Ammon's horn (tissue), 1 donor: ENCODE measurements at places on chromosomes 16 and 17.
A peak's percentile ranks its signal among the peaks of the same experiment; 100 is the strongest.

GRCh38 chr16:74448990-74449389, 27.7 kb upstream of the CLEC18B start:
- peak; percentile 42 for DNase-seq

GRCh38 chr17:13584701-13585080, 17.0 kb downstream of the HS3ST3A1 start:
- no peak for DNase-seq

- DNase-seq: no peak
These were observed 26.0 kb downstream of the TRIM25 start for GRCh38 chr17:56887552-56888467.

GRCh38 chr16:27230562-27231001, 27.3 kb downstream of the KDM8 start:
- no peak for DNase-seq

DNA sequence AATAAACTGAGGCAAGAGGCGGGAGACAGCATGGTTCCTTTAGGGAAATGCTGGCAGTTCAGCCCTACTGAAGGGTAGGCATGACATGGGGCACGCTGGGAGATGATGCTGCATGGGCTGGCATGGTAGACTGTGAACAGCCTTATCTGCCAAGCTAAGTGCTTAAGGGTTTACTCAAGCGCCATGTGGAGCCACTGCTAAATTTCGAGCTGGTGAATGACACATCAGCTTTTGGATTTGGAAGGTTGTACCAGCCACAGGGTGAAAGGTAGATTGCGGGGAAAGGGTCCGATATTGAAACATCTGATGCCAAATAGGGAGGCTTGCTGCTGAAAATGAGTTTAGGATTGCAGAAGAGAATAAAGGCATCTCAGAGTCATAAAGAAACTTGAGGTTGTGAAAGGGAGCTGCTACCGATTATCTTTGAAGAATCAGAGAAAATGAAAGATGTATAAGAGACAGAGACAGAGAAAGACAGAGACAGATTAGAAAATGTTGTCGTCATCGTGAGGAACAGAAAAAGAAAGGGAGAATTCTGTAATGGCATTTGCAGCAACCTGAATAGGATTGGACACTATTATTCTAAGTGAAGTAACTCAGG, 16.3 kb downstream of the PIK3R5 start:
- no peak for DNase-seq

- DNase-seq: no peak
These were observed 358.1 kb downstream of the ZFHX3 start for GRCh38 chr16:72689851-72690250.

- DNase-seq: no peak
These were observed 5.6 kb downstream of the TMEM11 start for GRCh38 chr17:21208352-21208751.

GRCh38 chr16:63346000-63346399, 1309.8 kb upstream of the CDH8 start:
- no peak for DNase-seq

DNA sequence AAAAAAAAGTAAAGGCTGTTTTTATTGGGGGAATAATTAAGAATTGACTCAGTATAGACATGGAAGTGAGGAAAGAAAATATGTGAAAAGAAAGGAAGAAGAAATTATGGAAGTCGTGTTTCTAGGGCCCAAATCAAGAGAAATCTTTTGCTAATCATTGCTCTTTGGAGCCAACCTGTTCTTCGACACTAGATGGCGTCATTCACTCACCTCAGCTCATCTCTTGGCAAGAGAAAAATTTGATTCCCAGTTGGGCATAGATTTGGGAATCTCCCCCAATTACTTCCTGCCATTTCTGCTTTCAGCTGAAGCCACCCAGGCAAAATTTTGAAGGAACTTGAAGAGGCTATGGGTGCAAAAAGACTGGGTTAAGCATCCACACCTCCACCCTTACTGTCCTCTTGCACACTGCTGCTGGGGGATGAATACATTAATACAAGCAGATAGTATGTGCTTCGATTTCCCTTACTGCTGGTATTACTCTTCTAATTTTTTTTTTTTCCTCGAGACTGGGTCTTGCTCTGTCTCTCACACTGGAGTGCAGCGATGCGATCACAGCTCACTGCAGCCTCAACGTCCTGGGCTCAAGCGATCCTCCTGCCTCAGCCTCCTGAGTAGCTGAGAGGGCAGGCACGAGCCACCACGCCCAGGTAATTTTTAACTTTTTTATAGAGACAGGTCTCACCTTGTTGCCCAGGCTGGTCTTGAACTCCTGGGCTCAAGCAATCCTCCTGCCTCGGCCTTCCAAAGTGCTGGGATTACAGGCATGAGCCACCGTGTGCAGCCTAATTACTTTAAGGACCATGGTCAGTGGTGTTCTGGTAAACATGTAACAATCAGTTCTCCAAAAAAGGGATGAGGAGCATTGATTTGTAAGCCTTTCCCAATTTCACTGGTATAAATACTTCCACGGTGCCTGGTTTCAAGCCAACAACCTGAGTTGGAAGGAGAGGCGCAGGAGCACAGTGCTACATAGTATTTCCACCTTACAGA, 13.5 kb downstream of the PSMD7 start:
- DNase-seq: peak; percentile 76

- no peak for DNase-seq
These were observed 35.7 kb upstream of the CCL2 start for GRCh38 chr17:34219405-34219804.

- DNase-seq: no peak
These were observed 1.5 kb upstream of the SUMO2 start for GRCh38 chr17:75183999-75184884.

DNA sequence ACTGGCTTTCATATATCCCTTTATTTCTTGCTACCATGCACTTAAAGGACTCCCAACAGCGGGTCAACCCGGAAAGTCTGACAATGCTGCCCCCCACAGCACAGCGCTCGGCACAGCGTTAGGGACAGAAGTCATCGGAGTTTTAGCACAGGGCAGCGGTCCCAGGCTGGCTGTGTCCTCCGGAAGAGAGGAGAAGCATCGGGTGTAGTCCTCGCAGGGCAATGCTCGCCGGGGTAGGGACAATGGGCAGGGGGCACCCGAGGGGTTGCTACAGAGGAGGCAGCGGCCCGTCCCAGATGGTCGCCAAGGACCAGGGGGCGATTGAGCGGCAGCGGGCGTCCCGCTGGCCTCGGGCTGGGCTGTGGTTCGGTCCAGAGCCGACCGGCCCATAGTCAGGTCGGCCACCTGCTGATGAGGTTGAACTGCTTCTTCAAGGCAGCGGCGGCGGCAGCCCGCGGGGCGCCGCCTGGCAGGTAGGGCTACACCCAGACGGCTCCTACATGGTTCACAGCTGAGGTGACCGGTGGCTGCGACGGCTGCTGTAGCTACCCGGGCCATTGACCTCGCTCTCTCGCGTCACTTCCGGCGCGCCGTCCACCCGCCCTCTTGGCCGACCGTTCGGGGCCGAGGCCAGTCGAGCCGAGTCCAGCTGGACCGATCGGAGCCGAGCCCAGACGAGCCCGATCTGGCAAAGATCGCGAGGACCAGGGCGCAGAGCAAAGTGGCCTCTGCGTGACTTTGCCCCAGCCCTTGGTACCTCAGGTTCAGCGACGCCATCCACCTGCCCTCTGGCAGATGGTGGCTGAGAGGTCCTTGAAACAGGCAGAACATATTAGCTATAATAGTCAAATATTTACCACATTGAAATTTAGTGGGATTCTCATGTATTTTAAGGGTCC, 4.7 kb upstream of the LCMT1 start:
- peak; percentile 96 for DNase-seq

DNA sequence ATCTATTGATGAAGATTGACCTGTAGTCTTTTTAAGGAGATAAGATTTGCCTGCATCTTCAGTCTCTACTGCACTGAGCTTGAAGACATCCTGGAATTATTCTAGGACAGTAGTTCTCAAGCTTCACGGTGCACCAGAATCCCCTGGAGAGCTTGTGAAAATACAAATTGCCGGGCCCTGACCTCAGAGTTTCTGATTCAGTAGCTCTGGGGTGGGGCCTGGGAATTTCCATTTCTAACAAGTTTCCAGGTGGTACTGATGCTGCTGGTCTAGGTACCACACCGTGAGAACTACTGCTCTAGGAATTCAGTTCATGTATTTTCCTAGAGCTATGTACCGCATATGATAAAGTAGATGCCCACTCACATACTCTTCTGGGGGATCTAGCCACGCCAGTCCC, 246.1 kb downstream of the HS3ST3B1 start:
- DNase-seq: no peak

GRCh38 chr17:65515512-65515911, 45.9 kb downstream of the AXIN2 start:
- DNase-seq: no peak

DNA sequence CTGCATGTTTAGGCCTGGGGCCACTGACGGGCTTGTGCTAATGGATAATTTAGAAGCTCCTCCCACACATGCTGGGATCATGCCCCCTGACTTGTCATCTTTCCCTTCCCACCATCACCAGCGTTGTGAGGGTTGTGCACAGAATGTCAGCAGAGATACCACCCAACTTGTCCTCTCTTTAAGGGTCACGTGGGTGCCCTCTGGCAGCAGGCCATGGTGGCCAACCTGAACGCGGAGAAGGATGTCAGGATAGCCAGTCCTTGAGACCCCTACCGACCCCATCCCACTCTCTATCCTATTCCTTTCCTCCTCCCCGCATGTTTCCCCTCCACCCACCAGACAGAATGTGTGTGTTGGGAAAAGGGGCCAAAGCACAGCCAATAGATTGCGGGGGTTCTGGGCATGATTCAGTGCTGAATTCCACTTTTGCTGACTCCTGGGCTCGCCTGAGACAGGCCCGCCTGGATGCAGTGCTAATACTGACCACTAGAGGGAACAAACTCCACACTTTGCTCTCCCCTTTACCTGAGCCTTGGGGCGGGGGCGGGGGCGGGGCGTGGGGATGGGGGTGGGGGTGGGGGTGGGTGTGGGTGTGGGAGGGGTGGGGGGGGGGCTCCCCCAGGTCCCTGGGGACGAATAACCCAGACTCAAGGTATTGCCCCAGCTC, at the start of gene GH2:
Gene GH2 (minus strand): TSS at position 10 of the 667 bp plus-strand sequence. CDS start 143 bp downstream, outside the sequence.
- no peak for DNase-seq

GRCh38 chr17:45034599-45034998, 16.8 kb downstream of the DCAKD start:
- no peak for DNase-seq

GRCh38 chr16:80433623-80434022, 107.2 kb upstream of the DYNLRB2 start:
- no peak for DNase-seq

DNA sequence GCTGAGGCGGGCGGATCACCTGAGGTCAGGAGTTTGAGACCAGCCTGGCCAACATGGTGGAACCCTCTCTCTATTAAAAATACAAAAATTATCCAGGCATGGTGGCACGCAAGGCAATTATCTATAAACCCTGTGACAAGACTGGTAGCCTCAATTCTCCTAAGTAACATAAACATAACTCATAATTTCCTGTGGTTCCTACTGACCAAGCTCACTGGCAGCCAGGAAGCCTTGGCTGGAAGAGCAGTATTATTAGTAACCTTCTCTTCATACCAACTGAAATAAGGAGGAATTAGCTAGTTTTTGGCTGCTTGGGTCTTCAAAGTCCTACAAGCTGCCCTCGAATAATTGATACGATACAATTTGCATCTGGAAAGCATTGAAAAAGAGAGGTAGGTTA, 31.6 kb upstream of the LRRC37A3 start:
- no peak for DNase-seq

DNA sequence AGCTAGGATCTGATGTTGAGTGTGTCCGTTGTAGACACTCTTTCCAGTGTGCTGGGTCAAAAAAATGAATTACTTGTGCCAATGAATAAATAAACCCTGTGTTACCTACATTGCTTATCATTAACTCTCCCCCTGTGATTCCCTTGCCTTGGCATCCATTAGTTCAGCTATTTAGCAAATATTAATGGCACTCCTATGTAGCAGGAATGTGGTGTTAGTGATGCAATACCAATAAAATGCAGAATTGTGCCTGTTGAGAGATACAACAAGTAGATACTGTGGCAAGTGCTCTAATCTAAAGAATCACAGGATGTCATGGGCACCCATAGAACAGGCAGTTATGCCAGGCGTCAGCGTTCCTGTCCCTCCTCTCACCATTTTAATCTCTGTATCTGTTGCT, 343.2 kb downstream of the PMP22 start:
- DNase-seq: no peak

DNA sequence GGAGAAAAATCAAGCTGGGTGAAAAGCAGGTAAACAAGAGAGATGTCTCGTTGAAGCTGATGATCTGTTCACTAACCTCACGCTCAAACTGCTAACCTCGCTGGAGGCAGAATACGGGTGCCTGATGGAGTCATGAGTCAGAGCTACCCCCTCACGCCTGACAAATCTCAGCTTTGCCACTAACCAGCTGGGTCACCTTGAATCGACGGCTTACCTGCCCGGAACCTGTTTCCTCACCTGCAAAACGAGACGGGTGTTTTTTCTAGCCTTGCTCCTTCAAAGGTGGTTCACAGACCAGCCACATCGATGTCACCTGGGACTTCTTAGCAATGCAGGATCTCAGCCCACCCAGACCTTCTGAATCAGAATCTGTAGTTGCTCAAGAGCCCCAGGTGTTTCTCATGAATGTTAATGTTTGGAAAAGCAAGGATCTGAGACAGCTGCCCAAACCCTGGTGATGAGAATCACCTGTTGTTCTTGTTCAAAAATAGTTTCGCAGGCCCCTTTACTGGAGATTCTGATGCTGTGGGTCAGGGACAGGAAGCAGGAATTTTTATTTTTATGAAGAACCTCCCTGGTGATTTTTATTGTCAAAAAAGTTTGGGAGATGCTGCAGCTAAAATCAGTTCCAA, 56.9 kb downstream of the MARCHF10 start:
- DNase-seq: no peak

DNA sequence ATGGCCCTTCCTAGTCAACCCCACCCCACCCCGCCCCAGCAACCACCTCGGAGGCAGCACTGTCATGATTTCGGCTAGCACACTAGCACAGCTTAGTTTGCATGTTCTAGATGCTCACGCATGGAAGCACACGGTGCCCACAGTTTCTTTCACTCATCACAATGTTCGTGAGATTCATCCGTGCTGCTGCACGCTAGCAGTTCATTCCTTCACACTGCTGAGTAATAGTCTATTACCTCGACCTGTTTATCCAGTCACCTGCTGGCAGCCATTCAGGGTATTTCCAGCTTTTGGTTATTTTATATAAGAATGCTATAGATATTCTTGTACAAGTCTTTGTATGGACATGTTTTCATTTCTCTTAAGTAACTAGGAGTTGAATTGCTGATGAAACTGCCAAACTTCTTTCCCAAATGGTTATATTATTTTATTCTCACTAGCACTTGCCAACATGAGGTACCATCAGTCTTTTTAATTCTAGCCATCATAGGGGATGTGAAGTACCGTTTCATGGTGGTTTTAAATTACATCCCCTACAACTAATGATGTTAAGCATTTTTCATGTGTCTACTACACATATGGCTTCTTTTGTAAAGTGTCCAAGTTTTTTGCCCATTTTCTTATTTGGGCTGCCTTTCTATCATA, 75.7 kb downstream of the CYTH1 start:
- DNase-seq: no peak

- no peak for DNase-seq
These were observed 15.8 kb upstream of the RGS9 start for GRCh38 chr17:65121368-65121767.

GRCh38 chr17:82887255-82888164, 47.7 kb upstream of the ZNF750 start:
- no peak for DNase-seq

GRCh38 chr16:70725024-70725911, 39.4 kb upstream of the MTSS2 start:
- peak; percentile 79 for DNase-seq
